ENCODE measurements at places on chromosomes 2 and 18. TPM values are rescaled to one million over a fixed set of nuclear protein-coding genes. Genes with fewer than 3 reads are reported as not detected.

CCBE1 gene
- total RNA-seq = 0.70 TPM

GAL3ST2 gene
- 0.77 TPM for total RNA-seq

PDCL3 gene
- total RNA-seq = 38.9 TPM

TMEM200C gene
- 4.8 TPM for total RNA-seq

ANAPC1 gene
- total RNA-seq = 74.5 TPM

All from endodermal cell (in vitro differentiated cells).